Cerebellum (tissue), 4 donors: ENCODE measurements at places on chromosomes 1 and 21.

- no peak for DNase-seq
These were observed 180.1 kb downstream of the ZBTB18 start for GRCh38 chr1:244231193-244231571.

DNA sequence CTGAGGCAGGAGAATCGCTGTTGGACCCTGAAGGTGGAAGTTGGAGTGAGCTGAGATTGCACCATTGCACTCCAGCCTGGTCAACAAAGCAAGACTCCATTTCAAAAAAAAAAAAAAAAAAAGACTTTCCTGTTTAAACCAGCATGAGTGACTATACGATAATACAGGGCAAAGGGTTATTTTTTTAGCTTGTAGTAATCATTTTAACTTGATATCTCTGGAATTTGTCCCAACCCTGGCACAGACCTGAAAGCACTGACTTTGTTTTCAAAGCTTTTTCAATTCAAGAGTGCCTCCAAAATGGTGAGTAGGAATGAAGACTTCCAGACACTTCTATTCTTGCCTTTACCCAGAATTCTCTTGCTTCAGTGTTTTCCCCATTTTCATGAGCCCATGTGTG lies 4.4 kb upstream of the TMCO2 start:
- DNase-seq: no peak

DNA sequence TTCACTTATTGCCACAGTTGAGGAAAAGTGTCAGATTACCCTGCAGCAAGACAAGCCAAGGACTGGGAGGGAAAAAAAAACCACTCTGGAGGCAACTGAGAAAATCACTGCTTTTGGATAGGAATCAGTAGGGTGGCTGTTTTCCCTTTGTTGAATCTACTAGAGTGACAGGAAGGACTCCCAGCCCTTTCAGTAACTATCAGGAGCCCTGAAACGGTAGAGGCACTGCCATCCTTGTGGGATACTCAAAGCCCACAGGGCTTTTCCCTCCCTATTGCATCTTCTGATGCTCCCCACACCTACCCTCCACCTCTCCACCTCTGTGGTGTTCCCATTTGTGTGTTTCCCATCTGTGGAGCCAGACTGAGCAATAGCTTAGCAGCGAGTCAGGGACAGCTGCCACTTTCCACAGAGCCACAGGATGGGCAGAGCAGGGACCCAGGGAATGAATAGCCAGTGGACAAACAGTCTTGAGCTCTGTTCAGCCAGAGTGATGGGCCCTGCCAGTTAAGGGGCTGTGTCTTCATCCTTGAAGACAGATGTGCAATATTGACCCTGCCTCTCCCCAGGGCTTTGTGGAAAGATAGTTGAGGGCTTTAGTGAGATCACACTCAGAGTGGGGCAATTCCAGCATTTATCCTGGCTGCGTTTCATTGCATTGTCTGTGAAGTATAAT lies 13.9 kb downstream of the UBIAD1 start:
- DNase-seq: no peak

DNA sequence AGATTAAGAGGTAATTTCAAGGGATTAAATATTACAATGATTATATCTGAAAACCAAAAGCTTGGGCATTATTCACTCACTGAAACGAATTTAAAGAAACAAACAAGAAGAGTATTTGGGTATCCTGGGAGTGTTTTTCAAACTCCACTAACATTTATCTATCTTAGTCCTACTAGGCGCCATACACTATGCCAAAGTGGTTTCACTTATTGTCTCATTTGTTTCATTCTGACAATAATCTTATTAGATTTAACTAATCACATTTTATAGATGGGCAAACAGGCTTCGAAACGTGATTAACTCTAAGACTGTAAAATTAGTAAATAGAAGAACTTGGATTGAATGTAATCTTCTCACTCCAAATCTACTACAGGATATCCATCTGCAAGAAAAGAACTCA lies 25.4 kb downstream of the ASH1L start:
- no peak for DNase-seq

GRCh38 chr1:94795434-94795833 lies 24.7 kb upstream of the SLC44A3 start:
- no peak for DNase-seq

DNA sequence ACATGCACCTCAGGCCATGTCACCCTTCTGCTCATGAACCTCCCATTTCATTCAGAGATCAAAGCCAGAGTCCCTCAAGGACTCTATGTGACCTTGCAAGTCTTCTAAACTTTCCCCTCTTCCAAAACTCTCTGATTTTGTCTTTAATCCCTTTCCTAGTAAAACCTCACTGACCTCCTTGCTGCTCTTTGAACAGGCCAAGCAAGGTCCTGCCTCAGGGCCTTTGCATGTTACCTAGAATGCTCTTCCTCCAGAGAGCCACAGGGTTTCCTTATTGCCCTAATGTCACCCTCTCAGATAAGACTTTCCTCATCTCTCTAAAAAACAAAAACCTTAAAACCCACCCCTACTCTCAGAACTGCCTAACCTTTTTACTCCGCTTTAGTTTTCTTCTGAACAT lies 26.6 kb downstream of the IL23R start:
- no peak for DNase-seq

DNA sequence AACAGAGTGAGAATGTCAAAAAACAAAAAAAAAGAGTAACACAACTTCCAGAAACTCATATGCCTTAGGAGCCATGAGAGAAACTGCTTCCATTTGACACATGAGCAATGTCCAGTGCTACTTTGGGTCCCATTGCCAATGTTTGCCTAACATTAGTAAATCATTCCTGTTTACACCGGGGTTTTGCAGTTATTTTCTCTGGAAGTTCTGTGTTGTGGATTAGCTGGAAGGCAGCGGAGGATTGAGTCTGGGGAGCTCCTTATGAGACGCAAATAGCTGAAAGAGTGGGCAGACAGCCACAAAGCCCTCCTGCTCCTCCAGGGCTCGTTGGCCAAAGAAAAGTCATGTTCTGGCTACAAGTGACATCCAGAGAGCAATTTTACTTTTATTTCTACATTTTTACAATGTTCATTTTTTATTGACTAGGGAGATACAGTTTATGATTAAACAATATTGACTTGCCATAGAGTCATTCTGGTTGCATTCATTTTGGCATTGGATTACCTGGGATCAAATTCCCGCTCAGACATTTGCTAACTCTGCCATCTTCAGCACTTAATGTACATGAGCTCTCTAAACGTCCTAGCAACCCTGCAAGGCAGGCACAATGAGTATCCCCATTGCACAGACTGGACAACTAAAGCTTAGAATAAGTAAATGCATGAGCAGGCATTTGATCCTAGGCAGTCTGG lies 66.4 kb upstream of the GALNT2 start:
- no peak for DNase-seq

GRCh38 chr1:28815533-28816185 lies 3.7 kb downstream of the OPRD1 start:
- DNase-seq: no peak

- no peak for DNase-seq
These were observed 172.7 kb downstream of the PATJ start for GRCh38 chr1:61914823-61915482.

- DNase-seq: no peak
These were observed 438.9 kb downstream of the CAMTA1 start for GRCh38 chr1:7224081-7224534.

DNA sequence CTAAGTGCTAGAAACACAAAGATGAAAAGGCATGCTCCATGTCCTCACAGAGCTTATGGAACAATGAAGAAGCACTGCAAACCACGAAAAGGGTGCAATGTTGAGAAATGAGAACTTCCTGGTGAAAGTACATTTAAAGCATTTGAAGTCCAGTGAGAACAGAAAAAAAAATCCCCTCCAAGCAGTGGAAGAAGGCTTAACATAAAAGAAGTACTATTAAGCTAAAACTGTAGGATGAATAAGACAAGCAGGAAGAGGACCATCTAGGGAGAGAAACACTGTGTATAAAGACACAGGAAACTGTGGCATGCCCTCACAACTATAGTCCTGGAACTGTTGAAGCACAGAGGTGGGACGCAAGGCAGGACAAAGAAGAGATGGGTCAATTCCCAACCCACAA lies 10.0 kb downstream of the TP53BP2 start:
- DNase-seq: no peak

DNA sequence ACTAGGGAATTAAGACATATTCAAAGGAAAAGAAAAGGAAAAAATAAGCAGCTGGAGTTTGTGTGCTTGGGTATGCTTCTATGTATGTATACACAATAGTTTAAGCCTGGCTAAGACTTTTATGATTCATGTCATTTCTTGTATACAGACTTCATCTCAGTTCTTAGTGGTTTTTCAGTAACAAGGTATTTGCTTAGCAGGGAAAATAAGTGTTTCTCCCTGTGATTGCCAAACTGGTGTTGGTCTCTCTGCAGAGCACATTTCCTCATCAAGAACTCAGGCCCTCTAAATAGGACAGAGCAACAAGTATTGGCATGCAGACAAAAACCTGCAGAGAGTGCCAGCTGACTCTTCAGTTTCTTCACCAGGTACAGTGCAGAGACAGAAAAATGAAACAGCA lies 484.4 kb upstream of the ZRANB2 start:
- peak; percentile 75 for DNase-seq

GRCh38 chr1:222654849-222655248 lies 37.0 kb downstream of the MIA3 start:
- no peak for DNase-seq

GRCh38 chr1:198201956-198202784 lies 45.4 kb downstream of the NEK7 start:
- DNase-seq: no peak

GRCh38 chr1:171961861-171962260 lies 120.6 kb downstream of the DNM3 start:
- DNase-seq: no peak

DNA sequence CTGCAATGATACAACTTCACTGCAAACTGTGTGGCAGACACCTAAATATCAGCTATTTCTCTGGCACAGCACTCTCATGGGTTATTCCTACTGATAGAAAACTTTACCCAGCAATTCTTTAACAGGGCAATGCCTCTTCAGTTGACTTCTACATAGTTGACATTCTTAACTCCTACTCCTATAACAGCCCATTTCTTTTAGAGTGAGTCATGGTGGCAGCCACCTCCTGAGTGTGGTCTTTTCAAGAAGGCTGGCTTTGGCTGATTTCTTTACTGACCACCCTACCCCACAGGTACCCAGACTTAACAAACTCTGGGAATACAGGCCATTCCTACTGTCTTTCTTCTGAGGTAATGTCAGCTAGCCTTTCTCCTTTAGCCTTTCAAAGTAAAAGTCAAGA lies 805.8 kb upstream of the ADGRL2 start:
- DNase-seq: no peak

GRCh38 chr1:27428316-27429028 lies 36.0 kb downstream of the GPR3 start:
- peak; percentile 17 for DNase-seq

- no peak for DNase-seq
These were observed 334.4 kb downstream of the DSCAM start for GRCh38 chr21:40512590-40512989.

GRCh38 chr1:208737922-208738321 lies 493.7 kb upstream of the PLXNA2 start:
- DNase-seq: no peak

- peak; percentile 35 for DNase-seq
These were observed 56.5 kb upstream of the SELENON start for GRCh38 chr1:25743164-25744139.

- DNase-seq: no peak
These were observed 243.5 kb upstream of the NRIP1 start for GRCh38 chr21:15308333-15308732.
